ENCODE measurements at places on chromosomes 12 and 14.

- DNase-seq, result no peak
Observed at GRCh38 chr14:96031691-96032090, 7.5 kb upstream of the C14orf132 start.

- DNase-seq, result no peak
Observed at GRCh38 chr12:17342381-17342961, 736.5 kb upstream of the LMO3 start.

DNA sequence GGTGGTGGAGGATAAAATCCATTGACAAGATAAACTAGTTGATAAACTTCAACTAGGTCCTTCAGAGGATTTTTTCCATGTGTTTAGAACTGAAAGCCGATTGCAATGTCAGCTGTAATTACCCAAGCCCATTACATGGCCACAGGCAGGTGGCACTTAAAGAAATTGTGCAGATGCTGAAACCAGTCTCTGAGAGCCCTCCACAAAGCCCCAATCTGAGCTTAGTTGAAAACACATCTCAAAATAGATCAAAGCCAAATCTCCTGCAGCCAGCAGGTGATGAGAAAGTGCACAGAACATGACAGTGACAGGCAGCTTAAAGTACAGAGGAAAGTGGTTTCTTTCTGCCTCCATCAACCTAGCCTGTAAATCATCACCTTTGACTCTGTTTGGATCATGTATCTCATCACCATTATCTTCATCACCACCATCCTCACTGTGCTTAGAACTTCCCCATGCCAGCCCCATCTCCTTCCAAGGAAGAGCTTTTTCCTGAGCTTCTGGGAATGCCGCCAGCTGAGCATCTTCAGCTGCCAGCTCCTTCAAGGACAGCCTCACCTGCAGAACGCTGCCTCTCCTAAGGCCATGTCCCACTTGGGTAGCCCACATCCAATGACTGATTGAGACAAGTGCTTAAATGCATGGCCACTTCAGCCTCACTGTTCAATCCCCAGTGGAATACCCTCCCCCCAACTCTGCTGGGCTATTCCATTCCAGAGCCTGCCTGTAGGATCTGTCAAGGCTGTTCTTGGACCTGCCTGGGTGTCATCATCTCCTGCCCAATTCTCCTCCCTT, 219.5 kb upstream of the TMEM132C start:
- DNase-seq, result peak; percentile 79

- DNase-seq, result peak; percentile 40
Observed at GRCh38 chr14:105411017-105411941, 8.3 kb upstream of the MTA1 start.

- DNase-seq, result no peak
Observed at GRCh38 chr14:22305607-22306006, 283.4 kb downstream of the DAD1 start.

DNA sequence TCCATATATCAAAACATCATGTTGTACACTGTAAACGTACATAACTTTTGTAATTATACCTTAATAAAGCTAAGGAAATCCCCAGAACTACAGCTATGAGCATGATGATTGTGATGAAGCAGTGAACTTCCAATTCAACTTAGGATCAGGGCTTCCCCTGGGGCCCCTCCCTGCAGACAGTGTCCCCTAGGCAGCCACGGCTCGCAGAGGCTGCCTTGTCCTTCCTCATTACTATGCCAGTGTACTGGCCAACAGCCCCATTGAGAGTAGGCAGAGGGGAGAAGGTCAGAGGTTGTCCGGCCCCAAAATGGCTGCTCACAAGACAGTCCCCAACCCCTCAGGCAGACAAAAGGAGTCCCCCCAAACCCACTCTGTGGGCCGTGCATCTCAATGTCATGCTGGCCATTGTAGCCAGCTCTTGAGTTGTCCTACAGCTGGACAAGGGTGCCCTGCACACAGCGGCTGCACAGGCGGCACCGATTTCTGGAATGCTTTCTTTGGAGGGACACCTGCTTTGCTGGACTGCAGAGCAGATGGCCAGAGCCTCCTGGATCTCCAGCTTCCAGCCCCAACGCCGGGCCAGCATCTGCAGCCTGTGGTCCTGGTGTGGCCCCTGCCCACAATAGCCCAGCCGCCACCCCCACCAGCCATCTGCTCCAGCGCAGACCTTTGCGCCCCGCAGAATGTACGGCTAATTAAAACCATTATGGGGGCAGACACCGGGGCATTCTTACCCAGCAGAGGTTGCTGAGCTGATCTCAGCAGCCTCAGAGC, 46.1 kb downstream of the NIN start:
- peak; percentile 91 for DNase-seq

DNA sequence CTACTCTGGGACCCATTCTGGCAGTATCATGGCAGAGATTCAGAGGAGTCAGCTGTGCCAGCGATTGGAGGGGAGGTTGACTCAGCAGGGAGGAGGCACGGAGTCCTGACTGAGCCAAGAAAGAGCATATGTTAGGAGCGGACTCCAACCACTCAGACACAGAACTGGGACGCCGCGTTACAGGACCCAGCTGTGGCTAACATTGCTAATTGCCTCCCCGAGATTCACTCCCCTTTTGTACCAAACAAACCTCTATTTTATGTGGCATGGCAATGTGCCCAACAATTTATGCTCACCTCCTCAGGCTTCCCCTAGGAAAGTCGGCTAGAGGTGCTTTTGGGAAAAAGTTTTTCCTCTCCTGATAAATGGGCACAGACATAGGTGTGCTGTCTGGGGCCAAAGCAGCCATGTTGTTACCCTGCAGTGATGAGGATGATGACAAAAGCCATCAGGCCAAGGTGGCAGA, 15.2 kb upstream of the CLIP1 start:
- no peak for DNase-seq

- no peak for DNase-seq
Observed at GRCh38 chr12:32585680-32586079, 93.4 kb upstream of the DNM1L start.

GRCh38 chr12:95611676-95612309, 60.5 kb upstream of the USP44 start:
- DNase-seq, result no peak

DNA sequence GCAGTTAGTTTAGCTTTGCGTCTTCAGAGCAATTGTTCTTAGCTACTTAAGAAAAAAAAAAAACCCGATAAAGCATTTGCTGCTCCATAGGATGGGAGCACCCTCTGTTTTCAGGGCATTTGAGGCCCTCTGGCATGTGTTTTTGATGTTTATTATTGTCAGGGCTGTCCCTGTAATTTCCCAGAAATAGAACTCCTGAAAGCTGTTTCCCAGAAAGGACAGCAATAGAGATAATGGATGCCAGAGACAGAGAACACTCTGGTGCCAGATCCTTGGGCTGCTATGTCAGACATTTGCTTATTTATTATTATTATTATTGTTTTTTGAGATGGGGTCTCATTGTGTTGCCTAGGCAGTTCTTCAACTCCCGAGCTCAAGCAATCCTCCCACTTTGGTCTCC, 201.3 kb downstream of the ALG10 start:
- DNase-seq, result no peak

DNA sequence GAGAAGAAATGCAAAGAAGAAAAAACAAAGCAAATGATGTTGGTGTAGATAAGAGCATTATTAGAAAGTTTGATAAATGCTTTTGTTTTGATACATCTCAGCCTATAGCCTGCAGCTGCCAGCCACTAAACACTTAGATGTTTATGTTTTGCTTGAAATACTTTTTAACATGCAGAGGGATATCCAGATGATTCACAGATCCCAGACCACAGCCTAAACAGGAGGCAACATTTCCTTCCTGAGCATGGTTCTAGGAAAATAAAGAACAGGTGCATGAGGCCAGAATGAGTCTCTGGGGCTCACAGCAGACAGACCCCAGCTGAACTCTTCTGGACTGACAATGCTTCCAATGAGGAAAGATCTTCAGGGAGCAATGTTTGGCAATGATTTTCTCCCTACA, 103.7 kb upstream of the EEA1 start:
- no peak for DNase-seq

DNA sequence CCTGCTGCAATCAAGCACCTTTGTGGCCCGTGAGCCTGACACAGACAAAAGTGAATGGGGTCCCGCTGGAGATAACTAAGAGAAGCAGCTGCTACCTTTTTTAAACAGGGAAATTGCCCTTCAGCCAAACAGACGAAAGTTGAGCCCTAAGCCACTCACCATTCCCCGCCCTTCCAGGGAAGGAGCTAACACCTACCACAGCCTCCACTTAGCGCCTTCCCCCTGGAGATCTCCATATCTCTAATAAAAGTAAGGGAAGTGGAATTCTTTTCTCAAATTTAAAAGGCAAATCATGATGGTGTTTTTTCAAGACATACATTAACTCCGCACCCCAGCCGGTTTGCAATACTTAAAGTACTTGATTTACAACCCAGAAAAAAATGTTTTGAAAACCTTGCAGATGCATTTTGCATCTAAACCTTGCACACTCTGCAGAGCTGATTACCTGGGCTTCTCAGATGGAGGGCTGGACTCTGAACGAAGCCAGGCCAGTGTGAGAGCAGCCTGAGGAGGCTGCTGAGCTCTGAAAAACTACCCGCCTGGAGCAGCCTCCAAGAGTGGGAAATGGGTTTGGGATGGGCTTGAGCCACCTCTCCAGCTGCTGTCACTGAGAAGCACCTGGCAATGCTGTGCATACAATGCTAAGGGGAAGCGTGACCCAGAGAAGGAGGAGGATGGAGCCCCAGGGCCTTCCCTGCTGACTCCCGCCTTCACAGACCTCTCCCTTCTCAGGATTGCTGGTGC, 10.0 kb downstream of the NUAK1 start:
- DNase-seq, result no peak

DNA sequence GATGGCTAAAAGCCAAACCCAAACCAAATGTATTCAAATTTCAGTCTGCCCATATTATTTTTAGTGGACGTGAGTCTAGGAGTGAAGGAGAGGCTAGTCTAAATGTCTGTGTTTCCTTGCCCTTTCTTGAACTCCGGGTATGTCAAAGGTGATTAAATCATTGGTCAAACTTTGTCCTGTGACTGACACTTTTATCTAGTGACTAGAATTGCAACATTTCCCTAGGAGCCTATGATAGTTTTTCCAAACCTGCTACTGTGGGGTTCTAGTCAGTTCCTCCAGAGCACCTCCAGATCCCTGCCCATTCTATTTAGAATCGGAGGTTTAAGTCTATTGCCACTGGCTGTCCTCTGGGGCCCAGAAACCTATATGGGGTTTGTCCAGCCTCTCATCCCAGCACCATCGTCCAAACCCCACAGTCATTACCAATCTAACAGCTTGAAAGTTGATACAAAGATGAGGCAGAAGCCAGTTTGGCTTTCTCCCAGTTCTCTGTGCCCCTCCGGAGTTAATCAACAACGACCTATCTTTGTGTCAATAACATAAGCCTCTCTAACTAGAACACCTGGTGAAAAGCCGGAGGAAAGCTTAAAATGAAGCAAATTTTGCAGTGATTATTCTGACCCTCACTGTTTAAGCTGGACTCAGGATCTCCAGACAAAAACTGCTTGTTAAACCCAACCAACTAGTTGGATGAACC, 306.7 kb downstream of the ZFP36L1 start:
- no peak for DNase-seq

DNA sequence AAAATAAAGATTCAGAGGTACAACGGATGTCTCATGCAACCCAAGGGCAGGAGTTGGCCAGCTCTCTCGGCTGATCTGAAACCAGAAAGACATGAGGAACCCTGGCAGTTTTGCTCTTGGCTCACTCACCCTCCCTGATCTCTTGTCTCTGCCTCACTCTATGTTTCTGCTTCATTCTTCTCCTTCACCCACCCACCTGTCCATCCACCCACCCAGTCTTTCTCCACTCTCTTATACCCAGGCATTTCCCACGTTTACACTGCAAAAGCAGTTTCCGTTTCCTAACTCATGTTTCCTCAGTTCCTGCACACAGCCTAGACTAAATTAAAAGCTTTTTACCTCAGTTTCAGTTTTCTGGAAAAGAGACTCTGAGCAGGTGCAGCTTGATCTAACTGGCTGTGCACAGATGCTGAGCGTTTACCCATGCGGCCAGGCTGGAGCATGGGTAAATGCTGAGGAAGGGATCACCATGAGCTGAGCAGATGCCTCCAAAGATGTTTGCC, 157.6 kb downstream of the PRKCH start:
- no peak for DNase-seq

- DNase-seq, result peak; percentile 66
Observed at GRCh38 chr12:8033153-8034044, 883 bp downstream of the FOXJ2 start.

DNA sequence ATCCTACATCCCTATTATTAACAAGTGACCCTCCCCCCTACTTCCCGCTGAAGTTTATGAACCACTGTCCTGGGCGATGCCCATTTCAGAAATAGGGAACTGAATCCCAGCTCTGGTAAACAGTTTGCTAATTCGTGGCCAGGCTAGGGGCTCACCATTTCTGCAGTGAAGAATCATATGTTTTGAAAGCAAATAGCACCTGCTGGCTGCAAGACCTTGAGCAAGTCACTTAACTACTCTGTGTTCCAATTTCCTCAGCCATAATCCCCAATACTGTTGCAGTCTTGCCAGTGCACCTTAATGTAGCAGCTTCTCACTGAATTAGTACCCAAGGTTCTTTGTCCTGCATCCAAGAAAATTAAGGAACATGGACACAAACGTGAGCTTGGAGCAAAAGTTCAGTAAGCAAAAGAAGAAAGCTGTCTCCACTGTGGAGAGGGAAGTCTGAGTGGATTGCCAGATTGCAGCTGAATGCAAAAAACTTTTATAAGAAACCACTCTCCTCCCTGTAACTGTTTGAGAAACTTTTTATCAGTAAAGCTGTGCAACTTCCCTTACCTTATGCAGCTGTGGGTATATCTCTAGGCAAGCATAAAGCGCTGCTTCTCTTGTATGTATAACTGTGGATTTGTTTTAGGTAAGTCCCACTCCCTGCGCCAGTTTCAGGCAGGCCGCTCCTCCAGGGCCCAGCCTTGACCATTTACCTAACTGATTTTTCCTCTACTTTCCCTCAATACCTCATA, 824 bp downstream of the OAS1 start:
- no peak for DNase-seq

- DNase-seq, result no peak
Observed at GRCh38 chr12:122584177-122584863, 57.3 kb downstream of the KNTC1 start.

- DNase-seq, result no peak
Observed at GRCh38 chr12:122235741-122236140, 9.9 kb upstream of the DIABLO start.

- no peak for DNase-seq
Observed at GRCh38 chr12:67671419-67671818, 22.9 kb downstream of the DYRK2 start.

GRCh38 chr14:20684662-20685456, 499 bp downstream of the RNASE4 start:
- no peak for DNase-seq

DNA sequence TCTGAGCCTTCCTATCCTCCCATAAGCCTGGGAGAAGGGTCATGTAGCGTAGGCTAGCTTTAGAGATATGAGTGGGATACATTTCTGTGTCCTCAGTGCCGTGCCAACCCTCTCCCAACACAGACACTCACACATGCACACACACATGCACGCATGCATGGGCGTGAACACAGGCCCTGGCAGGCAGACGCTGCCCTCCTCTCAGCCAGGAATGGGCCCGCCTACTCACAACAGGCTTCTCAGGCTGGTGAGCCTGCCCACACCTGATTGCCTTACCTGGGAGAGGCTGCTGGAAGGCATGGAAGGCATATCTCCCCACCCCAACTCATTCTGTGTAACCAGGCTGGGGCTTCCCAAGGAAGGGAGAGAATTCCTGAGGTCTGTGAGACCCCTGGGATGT, 12.8 kb upstream of the ACVR1B start:
- DNase-seq, result no peak

- DNase-seq, result no peak
Observed at GRCh38 chr12:50132505-50133135, 20.6 kb downstream of the COX14 start.

Measured in WERI-Rb-1 (cell line).